GM12864 (cell line): ENCODE measurements at places on chromosomes 12 and 14.

DNA sequence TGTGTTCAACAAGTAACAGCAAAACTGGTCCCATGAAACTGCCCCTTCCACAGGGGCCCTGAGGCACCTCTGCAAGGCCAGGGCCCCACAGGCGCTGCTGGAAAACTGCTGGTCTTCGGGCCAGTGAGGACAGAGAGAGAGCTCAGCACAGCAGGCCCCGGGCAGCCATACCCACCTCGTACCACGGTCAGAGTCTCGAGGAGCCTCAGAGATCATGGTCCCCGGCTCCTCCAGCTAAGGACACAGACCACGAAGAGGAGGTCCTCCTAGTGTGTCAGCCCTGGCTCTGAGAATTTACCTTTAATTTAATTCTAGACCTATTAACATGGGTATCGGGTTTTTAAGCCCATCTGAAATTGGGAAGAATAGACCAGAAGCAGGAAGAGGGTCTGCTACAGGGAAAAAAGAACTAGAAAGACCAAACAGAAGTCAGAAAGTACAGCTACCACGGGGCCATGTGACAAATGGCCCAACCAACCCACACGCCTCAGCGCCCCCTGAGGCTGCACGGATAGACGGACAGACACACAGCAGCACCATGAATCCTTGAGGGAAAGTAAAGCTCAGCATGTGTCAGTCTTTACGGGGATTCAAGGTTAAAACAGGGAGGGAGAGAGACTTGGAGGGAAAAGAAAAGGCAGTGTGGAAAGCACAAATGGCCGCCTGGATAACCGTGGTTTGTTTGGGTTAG lies 22.9 kb downstream of the ANKRD9 start:
- DNase-seq, result no peak

- no peak for DNase-seq
Measured at GRCh38 chr12:120466560-120467315, 2.8 kb downstream of the SRSF9 start.

DNA sequence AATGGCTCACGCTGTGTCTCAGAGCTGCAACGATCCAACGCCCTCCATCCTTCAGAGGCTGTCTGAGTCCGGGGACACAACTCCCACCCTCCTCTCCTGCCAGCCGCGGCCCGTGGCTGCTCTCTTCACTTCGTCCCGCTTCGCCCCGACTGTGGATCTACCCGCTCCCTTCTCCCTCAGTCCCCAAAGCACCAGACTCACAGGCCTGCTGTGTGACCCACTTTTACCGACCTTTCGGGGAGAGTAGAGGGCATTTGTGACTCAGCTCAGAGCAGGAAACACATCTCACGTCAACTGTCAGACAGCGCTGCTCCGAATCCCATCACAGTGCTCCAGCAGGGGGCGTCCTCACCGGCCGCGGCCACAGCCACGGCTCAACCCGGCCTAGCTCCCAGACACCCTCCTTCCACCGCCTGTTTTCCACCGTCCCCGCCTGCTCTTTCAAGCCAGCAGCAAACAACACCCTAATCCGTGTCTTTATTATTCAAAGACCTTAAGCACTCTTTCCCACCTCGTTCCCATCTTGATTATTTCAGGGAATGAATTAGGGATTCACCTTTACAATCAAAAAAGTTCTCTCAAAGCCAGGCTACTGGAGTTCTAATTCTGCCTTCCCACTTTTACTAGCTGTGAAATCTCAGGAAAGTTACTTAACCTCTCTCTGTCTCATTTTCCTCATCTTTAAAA lies 5.0 kb upstream of the AQP2 start:
- peak; percentile 34 for DNase-seq

GRCh38 chr14:101372894-101373620 lies 188.2 kb upstream of the DIO3 start:
- DNase-seq, result no peak

- DNase-seq, result no peak
Measured at GRCh38 chr12:47223848-47224213, 144.1 kb upstream of the AMIGO2 start.

DNA sequence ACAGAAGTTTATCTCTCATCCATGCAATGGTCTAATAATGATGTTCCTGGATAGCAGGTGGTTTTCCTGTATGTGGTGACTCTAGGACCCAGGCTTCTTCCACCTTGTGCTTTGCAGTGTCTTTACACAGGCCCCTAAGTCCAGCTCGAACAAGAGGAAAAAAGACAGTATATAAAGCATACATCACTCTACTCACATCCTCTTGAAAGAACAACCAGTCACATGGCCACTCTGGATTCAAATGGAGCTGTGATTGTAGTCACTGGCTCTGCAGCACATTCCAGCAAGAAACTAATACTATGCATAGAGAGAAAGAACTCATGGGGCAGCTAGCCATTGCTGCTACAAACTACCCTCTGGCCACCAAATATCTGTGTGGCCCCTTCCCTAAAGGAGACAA lies 11.5 kb upstream of the E2F7 start:
- DNase-seq, result no peak

GRCh38 chr12:107264667-107265066 lies 171.3 kb upstream of the CRY1 start:
- no peak for DNase-seq

- DNase-seq, result no peak
Measured at GRCh38 chr12:64099397-64099796, 122.7 kb downstream of the KICS2 start.

GRCh38 chr12:99049774-99050173 lies 404.7 kb downstream of the APAF1 start:
- no peak for DNase-seq

DNA sequence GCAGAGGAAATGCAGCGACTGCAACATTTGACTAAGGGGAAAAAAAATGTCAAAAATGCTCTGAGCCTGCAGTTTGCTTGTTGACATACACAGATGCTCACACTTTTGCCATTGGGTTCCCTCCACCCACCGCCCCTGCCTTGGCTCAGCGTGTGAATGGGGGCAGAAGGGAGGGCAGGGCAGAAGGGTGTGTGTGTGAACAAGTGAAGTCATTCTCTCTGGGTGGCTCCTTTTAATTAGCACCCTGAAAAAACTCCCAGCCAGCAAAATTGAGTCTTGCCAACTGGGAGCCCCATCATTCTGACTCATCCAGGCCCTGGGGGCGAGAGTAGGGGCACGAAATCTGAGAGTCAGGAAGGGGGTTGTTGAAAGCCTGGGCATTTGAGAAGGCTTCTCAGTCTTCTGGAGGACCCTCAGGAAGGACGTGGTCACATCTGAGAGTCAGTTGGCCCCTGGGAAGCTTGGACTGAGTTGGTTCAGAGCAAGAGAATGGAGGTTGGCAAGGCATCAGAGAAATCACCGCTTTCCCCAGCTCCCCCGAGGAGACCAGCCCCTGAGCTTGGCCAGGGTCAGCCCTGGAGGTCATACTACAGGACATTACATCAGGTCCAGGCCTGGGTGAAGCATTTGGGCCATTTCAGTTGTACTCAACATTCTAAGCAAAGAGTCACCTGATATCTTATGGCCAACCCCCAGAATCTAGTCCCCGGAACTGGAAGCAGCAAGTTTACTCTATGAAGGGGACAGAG lies 22.7 kb upstream of the KRT78 start:
- DNase-seq, result no peak

- DNase-seq, result no peak
Measured at GRCh38 chr14:94382099-94382715, 6.2 kb downstream of the SERPINA1 start.

GRCh38 chr12:39393890-39394289 lies 49.0 kb downstream of the KIF21A start:
- no peak for DNase-seq

DNA sequence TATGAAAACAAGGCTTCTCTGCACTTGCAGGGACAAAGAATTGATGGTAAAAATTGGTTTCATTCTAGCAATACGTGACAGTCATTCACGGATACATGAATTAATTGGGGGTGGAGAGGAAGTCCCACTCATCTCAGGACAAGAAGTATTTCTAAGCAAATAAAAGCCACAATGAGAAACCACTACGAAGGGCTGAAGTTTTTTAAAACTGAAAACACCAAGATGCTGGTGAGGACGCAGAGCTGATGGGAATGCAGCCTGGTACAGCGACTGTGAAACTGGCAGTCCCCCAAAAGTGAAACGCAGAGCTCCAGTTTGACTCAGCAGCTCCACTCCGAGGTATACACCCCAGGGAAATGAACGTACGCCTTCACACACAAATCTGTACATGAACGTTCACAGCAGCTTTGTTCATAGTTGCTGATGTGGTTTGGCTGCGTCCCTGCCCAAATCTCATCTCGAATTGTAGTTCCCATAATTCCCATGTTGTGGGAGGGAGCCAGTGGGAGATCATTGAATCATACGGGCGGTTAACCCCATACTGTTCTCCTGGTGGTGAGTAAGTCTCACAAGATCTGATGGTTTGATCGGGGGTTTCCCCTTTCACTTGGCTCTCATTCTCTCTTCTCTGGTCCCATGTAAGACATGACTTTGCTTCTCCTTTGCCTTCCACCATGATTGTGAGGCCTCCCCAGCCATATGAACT lies 89.0 kb downstream of the SCARB1 start:
- peak; percentile 99 for DNase-seq

DNA sequence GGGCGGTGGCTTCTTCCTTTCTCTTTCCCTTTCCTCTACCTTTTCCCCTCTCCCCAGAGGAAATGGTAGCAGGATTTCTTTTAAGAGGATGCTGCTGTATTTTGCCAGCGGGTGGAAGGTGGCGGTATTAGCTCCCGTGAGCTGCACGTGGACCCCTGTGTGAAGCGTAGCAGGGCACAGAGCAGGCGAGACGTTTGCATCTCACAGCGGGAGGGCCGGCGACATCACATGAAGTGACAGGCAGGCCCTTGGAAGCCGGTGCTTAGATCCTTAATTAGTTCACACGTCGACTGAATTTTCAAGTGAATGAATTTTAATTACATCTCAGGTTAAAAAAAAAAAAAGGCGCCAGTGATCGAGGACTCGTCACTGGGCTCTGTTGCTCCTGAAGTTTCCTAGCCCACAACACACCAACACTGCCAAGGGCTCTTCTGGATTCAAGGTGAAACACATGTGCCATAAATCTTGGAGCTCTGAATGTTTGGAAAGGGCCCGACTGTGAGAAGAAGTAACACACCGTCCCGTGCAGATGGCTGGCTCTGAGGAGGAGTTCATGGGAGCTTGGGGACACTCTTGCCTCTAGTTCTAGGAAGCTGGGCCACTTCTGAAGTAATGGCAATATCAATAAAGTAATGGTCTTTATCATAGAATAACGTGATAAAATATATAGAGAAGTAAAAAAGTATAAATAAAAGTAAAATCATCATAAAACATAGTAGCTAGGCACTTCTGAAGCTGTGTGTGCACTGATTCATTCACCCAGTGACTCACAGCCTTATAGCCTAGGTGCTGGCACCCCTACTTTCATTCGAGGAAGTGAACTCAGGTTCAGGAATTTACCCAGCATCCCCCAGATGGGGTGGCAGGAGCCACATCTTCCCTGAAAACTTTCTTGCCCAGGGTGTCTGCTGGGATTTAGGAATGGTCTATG lies 75.3 kb downstream of the AACS start:
- no peak for DNase-seq

DNA sequence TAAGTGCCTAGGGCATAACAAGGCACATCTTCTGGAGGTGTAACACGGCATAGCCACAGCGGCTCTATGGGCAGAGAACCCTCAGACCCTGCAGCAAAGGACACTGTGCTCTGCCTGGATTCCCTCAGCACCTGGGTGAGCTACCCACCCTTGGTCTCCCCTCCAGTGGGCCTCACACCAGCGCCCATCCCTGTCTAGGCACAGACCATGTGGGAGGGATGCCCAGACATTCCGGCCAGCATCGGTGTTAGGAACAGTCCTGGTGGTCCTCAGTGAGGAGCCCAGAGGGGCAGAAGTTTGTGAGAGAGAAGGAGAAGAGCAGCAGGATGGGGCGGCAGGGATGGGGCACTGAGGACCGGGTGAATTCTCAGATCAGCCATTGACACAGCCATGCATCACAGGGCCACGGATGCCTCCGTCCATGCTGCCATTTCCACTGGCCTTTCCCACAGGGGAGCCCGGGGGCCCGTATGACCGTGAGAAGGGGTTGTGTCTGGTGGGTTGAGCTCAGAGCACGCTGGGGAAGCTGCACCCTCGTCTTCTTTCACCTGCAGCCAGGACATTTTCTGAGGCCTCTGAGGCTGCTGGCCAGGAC lies 282.7 kb upstream of the SFSWAP start:
- DNase-seq, result no peak

DNA sequence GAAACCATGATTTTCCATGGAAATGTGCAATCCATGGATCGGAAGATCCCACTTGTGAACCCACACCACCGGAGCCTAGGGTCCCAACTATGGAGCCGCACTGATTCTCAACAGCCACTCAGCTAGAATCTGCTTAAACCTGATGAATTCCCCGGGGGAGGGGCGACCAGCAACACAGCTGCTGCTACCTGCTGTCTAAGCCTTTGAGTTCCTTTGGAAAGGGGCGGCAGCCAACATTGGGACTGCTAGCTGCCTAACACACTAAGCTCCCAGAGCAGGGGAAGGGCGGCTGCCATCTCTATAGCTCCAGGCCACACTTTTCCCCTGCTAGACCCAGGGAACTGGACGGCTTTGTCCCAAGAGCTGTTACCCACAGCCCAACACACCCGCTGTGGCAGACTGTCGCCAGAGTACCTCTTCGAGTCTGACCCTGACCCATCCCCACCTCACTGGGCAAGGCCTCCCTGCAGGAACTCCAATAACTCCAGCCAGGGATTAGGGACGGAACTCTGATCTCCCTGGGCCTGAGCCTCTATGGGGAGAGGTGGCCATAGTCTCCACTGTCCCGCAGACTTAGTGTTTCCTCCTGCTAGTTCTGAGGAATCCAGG lies 205.8 kb upstream of the SLC16A7 start:
- DNase-seq, result no peak

DNA sequence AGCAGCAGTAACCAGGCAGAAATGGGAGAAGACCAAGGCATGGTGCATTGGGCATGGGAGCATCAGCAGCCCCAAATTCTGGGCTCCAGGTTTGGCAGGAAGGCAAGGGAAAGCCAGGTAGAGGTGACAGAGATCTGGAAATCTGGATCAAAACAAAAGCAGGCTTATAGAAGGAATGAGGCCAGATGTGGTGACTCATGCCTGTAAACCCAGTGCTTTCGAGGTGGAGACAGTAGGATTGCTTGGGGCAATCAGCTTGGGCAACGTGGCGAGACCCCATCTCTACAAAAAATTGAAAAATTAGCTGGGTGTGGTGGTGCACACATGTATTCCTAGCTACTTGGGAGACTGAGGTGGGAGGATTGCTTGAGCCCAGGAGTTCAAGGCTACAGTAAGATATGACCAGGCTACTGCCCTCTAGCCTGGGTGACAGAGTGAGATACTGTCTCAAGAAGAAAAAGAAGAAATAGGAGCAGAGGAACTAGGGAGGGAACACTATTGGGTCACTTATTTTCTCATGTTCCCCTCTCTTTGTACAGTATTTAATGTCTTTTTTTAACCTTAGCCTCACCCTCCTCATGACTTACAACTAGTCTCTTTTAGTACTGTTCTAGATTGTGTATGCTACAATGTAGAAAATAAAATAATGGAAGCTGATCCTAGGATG lies 25.1 kb downstream of the SLC4A8 start:
- no peak for DNase-seq

GRCh38 chr12:48779869-48780268 lies 9.0 kb downstream of the ADCY6 start:
- DNase-seq, result no peak

DNA sequence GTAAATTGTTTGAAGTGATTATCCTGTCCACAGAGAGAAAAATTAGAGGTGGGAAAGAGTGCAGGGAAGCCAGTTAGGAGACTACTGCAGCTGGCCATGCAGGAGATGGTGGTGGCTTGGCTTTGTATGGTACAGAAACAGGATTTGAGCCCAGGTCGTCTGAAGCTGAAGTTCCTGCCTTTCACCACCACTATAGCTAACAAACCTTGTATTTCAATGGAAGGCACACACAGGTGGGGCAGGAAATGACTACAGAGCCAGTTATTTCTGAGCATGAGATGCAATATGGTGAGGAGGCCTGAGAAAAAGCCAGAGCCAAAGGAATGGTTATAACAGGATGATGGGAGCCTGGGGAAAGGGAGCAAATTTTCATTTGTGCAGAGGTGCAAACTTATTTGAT lies 103.9 kb downstream of the BTG1 start:
- DNase-seq, result no peak
